Activated T-helper 1 cell treated with anti-CD3 and anti-CD28 coated beads, Interleukin-12 subunit alpha, Interleukin-12 subunit beta, Interleukin-2, Interleukin-4 antibody, amounts not matched to agents 30 ng/mL and 10 ng/mL and 1 ng/mL, durations not matched to agents 14 hours and 24 hours and 36 hours (primary cell): ENCODE measurements at places on chromosomes 6 and 20.
A peak's percentile ranks its signal among the peaks of the same experiment; 100 is the strongest.

DNA sequence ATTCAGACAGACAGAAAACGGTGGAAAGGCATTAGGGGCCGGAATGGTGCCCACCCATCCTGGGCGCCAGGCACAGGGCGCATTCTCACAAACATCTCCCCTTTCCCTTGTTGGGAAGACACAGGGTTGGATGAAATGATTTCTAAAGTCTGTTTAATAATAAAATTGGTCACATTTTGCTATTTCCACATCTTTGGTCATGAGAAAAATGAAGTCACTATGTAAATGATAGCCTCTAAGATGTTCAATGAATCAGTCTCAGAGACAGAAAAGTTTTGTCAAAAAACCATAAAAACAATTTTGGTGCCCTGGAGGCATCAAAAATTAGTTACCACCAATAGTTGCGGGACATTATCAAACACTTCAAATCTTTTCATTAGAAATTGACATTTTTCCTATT lies 40.7 kb downstream of the PRR18 start:
- peaks cover 21% of the 10 kb centered on the region for H3K27me3 ChIP-seq
- no peak overlapping the region for H3K27ac ChIP-seq
- DNase-seq: no peak
- H3K4me3 ChIP-seq: no peak overlapping the region
- H3K36me3 ChIP-seq: no peaks in the 10 kb centered on the region
- H3K4me1 ChIP-seq: no peaks in the 10 kb centered on the region

- H3K4me3 ChIP-seq: no peak overlapping the region
- H3K4me1 ChIP-seq: no peaks in the 10 kb centered on the region
- no peak for DNase-seq
- H3K36me3 ChIP-seq: peaks cover 22% of the 10 kb centered on the region
- H3K27me3 ChIP-seq: no peaks in the 10 kb centered on the region
Observed at GRCh38 chr6:85494547-85495536, 45.0 kb downstream of the NT5E start.

- peaks cover 31% of the 10 kb centered on the region for H3K27me3 ChIP-seq
- no peaks in the 10 kb centered on the region for H3K36me3 ChIP-seq
- H3K4me3 ChIP-seq: no peak within 1 kb of the TSS
- no peaks in the 10 kb centered on the region for H3K4me1 ChIP-seq
- DNase-seq: no peak
Observed at GRCh38 chr6:101393251-101393828, at the start of gene GRIK2. TSS of gene GRIK2 (plus strand) at chr6:101393708.

DNA sequence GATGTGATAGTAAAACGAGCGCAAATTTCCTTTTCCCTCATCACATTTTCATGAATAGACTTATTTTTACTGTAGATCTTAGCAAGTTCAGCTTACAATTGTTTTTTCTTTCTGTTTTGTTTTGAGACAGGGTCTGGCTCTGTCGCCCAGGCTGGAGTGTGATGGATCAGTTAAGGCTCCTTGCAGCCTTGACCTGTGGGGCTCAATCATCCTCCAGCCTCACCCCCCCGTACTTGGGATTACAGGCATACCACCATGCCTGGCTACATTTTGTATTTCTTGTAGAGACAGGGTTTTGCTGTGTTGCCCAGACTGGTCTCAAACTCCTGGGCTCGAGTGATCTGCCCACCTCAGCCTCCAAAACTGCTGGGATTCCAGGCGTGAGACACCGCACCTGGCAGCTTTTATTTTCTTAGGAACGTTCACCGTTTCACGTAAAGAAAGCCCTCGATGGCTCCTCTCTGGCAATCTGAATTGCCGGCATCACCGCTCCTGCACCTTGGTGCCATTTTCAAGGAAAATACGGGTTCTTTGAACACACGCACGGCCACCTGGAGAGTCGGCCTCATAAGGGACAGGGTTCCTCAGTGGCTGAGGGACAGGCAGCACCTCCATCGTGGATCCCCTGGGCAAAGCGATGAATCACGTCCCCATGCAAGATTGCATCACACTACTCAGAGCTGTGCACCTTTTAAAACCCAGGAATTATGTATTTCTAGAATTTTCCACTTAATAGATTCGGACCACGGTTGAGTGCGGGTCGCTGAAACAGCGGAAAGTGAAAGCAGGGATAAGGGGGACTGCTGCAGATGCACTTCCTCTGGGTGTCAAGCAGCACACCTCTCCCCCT lies 78.7 kb downstream of the IRF4 start:
- H3K27me3 ChIP-seq: peaks cover 2% of the 10 kb centered on the region
- peaks cover 83% of the 10 kb centered on the region for H3K4me1 ChIP-seq
- no peak overlapping the region for H3K4me3 ChIP-seq

DNA sequence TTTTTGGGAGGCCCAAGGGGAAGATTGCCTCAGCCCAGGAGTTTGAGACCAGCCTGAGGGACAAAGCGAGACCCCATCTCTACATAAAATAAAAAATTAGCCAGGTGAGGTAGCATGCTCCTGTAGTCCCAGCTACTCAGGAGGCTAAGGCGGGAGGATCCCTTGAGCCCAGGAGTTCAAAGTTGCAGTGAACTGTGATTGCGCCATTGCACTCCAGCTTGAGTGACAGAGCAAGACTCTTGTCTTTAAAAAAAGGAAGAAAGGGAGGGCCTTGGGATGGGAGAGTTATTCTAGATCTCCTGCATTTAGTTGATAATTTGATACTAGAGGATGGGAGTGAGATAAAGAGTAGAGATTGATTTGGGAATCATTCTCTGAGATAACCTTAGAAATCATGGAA lies 68.1 kb downstream of the ITCH start:
- peaks cover 11% of the 10 kb centered on the region for H3K36me3 ChIP-seq
- no peak overlapping the region for H3K4me3 ChIP-seq
- peak overlapping the region; percentile 1 for H3K27ac ChIP-seq
- DNase-seq: no peak
- no peaks in the 10 kb centered on the region for H3K27me3 ChIP-seq
- H3K4me1 ChIP-seq: peaks cover 11% of the 10 kb centered on the region

GRCh38 chr6:48067148-48067712 lies 43.8 kb downstream of the PTCHD4 start:
- H3K4me1 ChIP-seq: no peaks in the 10 kb centered on the region
- no peak for DNase-seq
- peaks cover 19% of the 10 kb centered on the region for H3K27me3 ChIP-seq
- H3K36me3 ChIP-seq: no peaks in the 10 kb centered on the region
- H3K27ac ChIP-seq: no peak overlapping the region
- no peak overlapping the region for H3K4me3 ChIP-seq

DNA sequence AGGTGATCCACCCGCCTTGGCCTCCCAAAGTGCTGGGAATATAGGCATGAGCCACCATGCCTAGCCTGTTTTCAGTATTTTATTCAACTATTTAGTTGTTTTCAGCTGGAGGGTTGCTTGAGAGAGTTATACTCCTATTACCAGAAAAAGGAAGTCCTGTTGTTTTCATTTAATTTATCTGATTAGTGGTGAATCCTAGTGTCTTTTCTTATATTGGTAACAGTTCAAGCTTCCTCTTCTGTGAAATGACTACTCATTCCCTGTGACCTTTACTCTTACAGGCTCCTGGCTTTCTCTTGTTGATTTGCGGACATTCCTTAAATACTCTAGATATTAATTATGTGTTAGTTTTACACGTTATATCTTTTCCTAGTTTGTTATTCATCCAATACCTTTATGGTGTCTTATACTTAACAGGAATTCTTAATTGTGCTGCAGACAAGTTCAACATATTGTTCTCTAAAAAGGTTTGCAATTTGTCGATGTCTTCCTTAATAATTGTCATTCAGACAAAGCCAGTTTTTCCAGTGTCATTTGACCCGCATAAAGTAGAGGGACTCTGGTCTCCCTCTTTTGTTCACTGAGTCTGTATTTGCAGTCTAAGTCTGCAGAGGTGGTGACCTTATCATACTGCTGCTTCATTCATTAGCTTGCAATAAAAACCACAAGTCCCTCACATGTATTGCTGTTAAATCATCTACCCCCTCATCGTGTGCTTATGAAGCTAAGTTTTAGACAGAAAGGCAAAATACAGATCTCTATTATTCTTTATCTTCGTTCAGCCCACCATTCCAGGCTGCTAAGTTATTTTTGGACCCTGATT lies 51.4 kb downstream of the ZBTB9 start:
- no peaks in the 10 kb centered on the region for H3K36me3 ChIP-seq
- no peak overlapping the region for H3K27ac ChIP-seq
- peaks cover 5% of the 10 kb centered on the region for H3K27me3 ChIP-seq
- H3K4me1 ChIP-seq: peaks cover 6% of the 10 kb centered on the region
- no peak for DNase-seq

DNA sequence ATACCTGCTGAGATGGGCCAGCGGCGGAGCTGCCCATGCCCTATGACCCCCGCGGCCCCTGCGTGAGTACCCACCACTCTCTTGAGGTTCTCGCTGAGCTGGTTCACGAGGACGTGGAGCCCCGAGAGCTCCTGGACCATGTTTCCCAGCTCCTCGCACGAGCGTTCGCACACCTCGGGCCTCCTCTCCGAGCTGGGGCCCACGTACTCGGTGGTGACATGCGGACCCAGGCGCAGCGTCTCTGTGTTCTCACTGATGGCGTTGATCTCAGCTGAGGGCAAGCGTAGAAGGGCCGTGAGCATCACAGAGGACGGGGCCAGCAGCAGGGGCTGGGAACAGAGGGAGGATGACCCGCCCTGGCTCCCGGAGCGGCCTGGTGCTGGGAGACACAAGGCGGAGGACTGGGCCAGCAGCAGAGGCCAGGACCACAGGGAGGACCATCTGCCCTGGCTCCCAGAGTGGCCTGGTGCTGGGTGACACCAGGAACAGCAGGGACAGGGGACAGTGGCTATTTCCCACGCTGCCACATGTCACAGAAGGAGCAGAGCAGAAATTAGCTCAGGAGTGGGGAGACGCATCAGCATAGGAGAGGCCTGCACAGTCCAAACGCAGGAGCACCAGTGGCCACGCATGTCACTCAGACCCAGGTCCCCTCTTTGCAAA lies 11.8 kb downstream of the THBS2 start:
- no peak for DNase-seq
- no peaks in the 10 kb centered on the region for H3K27me3 ChIP-seq
- H3K4me1 ChIP-seq: no peaks in the 10 kb centered on the region

DNA sequence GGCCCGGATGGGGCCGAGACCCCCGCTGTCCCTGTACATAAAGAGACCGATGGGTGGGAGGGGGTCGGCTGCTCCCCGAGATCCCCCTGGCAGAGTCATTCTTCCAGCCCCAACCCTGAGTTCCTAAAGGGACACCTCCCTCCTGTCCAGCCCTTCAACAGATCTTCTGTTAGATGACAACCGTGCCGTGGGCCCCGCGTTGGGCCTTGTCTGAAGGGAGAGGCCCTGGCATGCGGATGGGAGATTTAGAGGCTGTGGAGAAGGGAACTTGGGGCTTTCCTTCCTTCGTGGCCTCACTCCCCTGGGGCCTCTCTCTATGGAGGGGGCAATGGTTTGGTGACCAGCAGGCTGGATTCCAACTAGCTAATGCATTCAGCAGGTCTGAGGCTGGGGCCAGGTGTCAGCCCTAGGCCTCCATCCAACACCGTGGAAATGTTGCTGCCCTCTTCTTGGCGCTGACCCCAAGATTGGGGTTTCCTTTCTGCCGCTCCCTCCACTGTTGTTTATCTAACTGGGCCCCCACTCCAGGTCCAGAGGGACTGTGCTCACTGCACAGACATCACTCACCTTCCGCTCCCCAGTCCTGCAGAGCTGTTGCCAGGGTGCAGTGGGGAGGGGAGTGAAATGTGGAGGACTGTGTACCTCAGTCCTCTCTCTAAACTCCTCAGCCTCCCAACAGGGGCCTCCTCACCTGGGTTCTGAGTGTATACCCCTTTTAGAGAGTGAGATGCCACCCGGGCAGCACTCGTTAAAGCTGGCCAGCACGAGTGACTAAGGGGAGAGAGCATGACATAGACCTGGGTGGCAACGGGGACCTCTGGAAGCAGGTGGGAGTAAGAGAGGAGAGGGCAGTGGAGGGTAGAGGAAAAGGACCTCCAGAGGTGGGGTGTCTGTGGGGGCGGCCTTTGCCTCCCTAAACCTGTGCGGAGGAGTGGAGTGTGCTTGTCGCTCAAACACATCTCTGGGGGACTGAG lies 6.7 kb downstream of the TMEM151B start:
- peaks cover 47% of the 10 kb centered on the region for H3K27me3 ChIP-seq
- H3K4me3 ChIP-seq: no peak overlapping the region
- no peak for DNase-seq
- no peaks in the 10 kb centered on the region for H3K36me3 ChIP-seq
- H3K4me1 ChIP-seq: no peaks in the 10 kb centered on the region
- no peak overlapping the region for H3K27ac ChIP-seq

GRCh38 chr20:37853823-37854375 lies 49.0 kb upstream of the VSTM2L start:
- peaks cover 15% of the 10 kb centered on the region for H3K36me3 ChIP-seq
- H3K27me3 ChIP-seq: no peaks in the 10 kb centered on the region
- H3K4me3 ChIP-seq: no peak overlapping the region
- H3K27ac ChIP-seq: no peak overlapping the region
- no peaks in the 10 kb centered on the region for H3K4me1 ChIP-seq

- peak overlapping the region; percentile 71 for H3K4me3 ChIP-seq
- no peak for DNase-seq
- peaks cover 90% of the 10 kb centered on the region for H3K27me3 ChIP-seq
- H3K36me3 ChIP-seq: no peaks in the 10 kb centered on the region
Observed at GRCh38 chr6:137045222-137045789, 541 bp upstream of the IL20RA start.

DNA sequence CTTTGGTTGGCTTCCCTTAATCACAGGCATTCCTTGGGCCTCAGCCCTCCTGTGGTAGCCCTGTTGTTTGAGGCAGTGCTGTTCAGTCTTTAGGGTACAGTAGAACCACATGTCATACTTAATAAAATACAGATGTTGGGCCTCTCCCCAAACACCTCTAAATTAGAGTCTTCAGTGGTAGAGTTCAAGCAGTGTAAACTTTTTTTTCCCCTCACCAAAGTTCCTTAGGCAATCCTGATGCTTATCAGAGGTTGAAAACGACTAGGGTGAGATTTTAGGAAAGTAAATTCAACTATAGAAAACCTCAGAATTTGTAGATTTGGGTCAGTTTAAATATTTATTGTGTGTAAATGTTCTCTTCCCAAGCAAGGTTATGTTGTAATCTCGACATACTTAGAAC lies 44.6 kb downstream of the BLTP3A start:
- H3K27me3 ChIP-seq: no peaks in the 10 kb centered on the region
- no peak overlapping the region for H3K27ac ChIP-seq
- H3K36me3 ChIP-seq: peaks cover 22% of the 10 kb centered on the region
- DNase-seq: no peak

GRCh38 chr6:29723666-29724588 lies 693 bp downstream of the HLA-F start:
- H3K4me1 ChIP-seq: peaks cover 54% of the 10 kb centered on the region
- DNase-seq: peak; percentile 67
- no peaks in the 10 kb centered on the region for H3K27me3 ChIP-seq
- peaks cover 45% of the 10 kb centered on the region for H3K36me3 ChIP-seq
